ENCODE measurements at places on chromosomes 16 and 17. TPM values are rescaled to one million over a fixed set of nuclear protein-coding genes. Genes with fewer than 3 reads are reported as not detected.

GRCh38 chr17:80722661-80723060 is 178.0 kb downstream of the RPTOR start:
- no peaks in the 10 kb centered on the region for H3K27me3 ChIP-seq
- peaks cover 3% of the 10 kb centered on the region for H3K36me3 ChIP-seq
- no peaks in the 10 kb centered on the region for H3K4me1 ChIP-seq
- no peak for DNase-seq
- H3K27ac ChIP-seq, result no peak overlapping the region
- no peak overlapping the region for H3K4me3 ChIP-seq

DNA sequence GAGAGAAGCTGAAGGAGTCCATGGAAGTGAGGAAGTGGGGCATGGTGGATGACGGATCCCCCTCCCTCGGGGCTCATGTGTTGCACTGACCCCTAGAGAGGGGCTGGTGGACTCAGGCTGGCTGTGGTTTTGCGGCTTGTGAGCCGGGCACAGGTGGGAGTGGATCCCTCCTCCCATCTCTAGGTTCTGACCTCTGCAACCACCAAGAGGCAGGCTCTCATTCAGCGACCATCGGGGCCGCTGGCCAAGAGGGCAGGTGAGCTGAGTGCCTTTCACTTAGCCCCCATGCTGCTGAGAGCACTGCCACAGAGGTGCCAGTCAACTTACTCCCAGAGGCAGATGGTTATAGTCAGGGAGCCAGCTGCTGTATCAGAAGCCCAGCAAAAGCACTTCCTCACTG is 67.3 kb downstream of the SCNN1B start:
- DNase-seq, result no peak
- H3K27ac ChIP-seq, result no peak overlapping the region
- H3K4me1 ChIP-seq, result no peaks in the 10 kb centered on the region
- peaks cover 4% of the 10 kb centered on the region for H3K36me3 ChIP-seq

GRCh38 chr16:87490096-87490798 is 2.6 kb downstream of the ZCCHC14 start:
- no peaks in the 10 kb centered on the region for H3K27me3 ChIP-seq
- peak overlapping the region; percentile 65 for H3K27ac ChIP-seq
- no peak for DNase-seq
- peaks cover 62% of the 10 kb centered on the region for H3K4me1 ChIP-seq
- H3K36me3 ChIP-seq, result no peaks in the 10 kb centered on the region
- H3K4me3 ChIP-seq, result peak overlapping the region; percentile 70

GRCh38 chr17:49748223-49748622 is 15.7 kb downstream of the FAM117A start:
- H3K27ac ChIP-seq, result no peak overlapping the region
- H3K4me3 ChIP-seq, result no peak overlapping the region
- no peaks in the 10 kb centered on the region for H3K36me3 ChIP-seq
- no peak for DNase-seq

DNA sequence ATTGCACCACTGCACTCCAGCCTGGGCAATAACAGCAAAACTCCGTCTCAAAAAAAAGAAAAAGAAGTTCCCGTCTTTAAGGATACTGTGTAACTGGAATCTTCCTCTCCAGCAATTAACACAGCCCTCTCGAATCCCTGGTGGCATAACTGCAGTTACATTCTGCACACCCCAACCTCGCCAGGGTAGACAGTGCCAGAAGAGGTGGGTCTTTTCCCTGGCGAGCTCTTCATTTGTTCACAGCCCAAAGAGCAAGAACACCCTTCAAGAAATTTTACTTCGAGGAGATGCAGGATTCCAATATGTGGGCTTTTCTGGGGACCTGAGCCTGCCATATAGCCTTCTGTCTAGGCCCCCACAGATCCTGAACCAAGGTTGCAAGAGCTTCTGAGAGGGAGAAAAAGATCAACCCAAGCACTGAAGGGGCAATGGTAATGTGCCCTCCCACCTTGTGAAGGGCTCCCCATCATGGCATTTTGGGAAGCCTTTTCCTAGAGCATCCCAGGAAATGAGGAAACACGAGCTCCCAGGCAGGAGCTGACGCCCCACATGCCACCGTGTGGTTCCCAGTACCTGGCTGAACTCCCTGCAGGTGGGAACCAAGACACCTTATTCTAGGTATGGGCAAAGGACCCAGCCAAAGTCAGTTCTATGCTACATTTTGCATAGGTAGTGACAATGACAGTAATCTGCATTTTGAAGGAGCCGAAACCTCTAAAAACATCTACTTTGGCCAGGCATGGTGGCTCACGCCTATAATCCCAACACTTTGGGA is 26.9 kb downstream of the TK2 start:
- DNase-seq, result no peak
- H3K4me1 ChIP-seq, result peaks cover 34% of the 10 kb centered on the region
- no peaks in the 10 kb centered on the region for H3K27me3 ChIP-seq
- no peak overlapping the region for H3K4me3 ChIP-seq
- H3K36me3 ChIP-seq, result peaks cover 5% of the 10 kb centered on the region
- H3K27ac ChIP-seq, result peak overlapping the region; percentile 98

GRCh38 chr16:70522216-70523075 is 908 bp downstream of the COG4 start:
- H3K27me3 ChIP-seq, result no peaks in the 10 kb centered on the region
- no peak for DNase-seq
- H3K27ac ChIP-seq, result peak overlapping the region; percentile 92

GRCh38 chr16:85935974-85936760 is 37.2 kb downstream of the IRF8 start:
- H3K27ac ChIP-seq, result peak overlapping the region; percentile 17
- peaks cover 5% of the 10 kb centered on the region for H3K4me1 ChIP-seq
- H3K36me3 ChIP-seq, result no peaks in the 10 kb centered on the region
- DNase-seq, result no peak
- no peaks in the 10 kb centered on the region for H3K27me3 ChIP-seq

DNA sequence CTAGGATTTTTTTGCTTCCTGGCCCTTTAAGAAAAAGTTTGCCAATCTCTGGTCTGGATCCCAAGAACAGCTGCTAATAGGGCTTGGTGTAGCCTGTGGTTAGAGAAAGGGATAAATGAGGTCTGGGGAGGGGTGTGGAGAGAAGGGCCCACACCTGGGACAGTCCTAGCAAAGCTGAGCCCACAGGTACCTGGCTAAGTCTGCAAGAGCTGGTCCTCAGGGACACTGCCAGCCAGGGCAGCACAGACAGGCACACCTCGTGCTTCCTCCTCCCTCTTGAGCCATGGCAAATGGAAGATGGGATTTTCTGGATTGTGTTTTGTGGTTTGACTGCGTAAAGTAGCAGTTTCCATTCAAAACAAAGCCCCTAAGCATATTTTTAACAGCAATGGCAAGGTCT is 217.5 kb downstream of the SOX9 start:
- H3K27ac ChIP-seq, result no peak overlapping the region
- no peaks in the 10 kb centered on the region for H3K27me3 ChIP-seq
- H3K4me1 ChIP-seq, result peaks cover 19% of the 10 kb centered on the region

SLC38A8 gene
- not detected for polyA plus RNA-seq

MYH3 gene
- polyA plus RNA-seq, result 5.1 TPM

CRHR1 gene
- not detected for polyA plus RNA-seq

PPP1R27 gene
- 2.0 TPM for polyA plus RNA-seq
